NCI-H69 (cell line): ENCODE measurements at places on chromosomes 5 and 9.
A peak's percentile ranks its signal among the peaks of the same experiment; 100 is the strongest.

DNA sequence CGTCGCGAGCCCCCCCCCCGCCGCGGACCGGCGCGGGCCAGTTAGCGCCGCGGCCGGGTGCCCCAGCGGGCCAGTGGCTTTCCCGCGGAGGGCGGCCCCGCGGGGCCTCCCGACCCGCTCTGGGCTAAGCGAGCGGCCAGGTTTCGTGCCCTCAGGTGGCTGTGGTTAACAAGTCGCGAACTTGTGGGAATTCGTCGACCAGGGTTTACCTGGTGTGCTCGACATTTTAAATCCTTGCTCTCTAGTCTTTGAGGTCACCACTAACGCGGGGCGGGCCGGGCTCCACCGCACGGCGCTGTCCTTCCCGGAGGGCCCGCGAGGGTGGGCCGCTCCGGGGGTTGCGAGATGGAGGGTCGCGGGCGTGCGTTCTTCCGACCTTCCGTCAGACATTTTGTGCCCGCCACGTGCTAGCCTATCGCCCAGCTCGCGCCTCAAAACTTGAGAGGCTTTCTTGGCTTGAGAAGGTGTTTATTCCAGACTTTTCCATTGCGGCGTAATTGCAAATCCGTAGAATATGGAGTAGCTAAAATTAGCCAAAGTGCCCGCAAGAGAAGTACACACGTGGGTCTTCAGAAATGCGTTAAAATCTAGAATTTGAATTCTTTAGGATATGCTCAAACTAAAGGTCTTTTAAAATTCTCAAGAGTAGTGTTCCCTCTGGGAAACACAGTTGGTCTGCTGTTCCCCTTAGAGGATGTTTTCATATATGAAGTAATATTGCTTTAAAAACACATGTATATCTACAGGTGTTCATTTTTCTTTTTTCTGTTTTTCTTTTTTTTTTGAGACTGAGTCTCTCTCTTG is 2.1 kb downstream of the ANP32B start:
- no peak for DNase-seq

- DNase-seq, result no peak
These were observed 71.3 kb upstream of the FTMT start for GRCh38 chr5:121780406-121780805.

DNA sequence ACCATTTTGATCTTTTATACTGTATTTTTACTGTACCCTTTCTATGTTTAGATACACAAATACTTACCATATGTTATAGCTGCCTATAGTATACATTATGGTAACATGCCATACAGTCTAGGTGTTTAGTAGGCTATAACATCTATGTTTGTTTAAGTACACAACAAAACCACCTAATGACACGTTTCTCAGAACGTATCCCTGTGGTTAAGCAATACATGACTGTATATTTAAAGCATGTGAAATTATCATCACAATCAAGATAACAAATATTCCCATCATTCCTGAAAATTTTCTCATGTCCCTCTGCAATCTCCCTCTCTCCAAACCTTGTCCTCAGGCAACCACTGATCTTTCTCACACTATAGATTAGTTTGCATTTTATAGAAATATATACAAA is 66.4 kb upstream of the SUSD1 start:
- peak; percentile 68 for DNase-seq

- no peak for DNase-seq
These were observed 46.4 kb upstream of the ZNF462 start for GRCh38 chr9:106816524-106816923.

GRCh38 chr5:57414191-57414590 is 68.4 kb downstream of the ACTBL2 start:
- no peak for DNase-seq

DNA sequence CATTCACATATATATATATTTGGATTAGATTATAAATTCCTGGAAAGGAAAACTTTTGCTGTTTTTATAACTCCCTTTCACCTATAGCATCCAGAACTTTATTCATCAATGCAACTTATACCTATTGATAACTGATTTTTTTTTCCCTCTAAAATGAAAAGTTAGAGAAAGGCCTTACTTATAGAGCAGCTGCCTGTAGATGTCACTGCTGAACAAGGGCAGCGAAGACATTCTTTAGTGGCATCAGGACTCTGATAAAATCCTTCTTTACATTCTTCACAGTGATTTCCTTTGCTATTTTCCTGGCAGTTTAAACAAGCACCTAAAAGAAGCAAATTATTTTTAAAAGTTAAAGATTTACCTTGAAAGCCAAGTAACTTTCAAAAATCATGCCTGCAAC is 32.3 kb upstream of the CDK5RAP2 start:
- peak; percentile 19 for DNase-seq
